Endodermal cell (in vitro differentiated cells): ENCODE measurements at places on chromosomes 2 and 18. TPM values are rescaled to one million over a fixed set of nuclear protein-coding genes. Genes with fewer than 3 reads are reported as not detected.

Gene IL36A
- not detected in 2 replicates for total RNA-seq

Gene ASB18
- not detected in 2 replicates for total RNA-seq

Gene IL1R2
- 0.73 to 1.1 TPM in 2 of 3 replicates, not detected in the other for total RNA-seq

Gene LNPK
- total RNA-seq, result 19.6 to 48.6 TPM (median 20.2 TPM) in 3 replicates

Gene FBLN7
- 3.6 and 4.0 TPM in 2 replicates for total RNA-seq

Gene KCNG2
- total RNA-seq, result not detected in 2 replicates

Gene OTX1
- total RNA-seq, result 14.8 to 20.6 TPM (median 19.0 TPM) in 3 replicates

DNA sequence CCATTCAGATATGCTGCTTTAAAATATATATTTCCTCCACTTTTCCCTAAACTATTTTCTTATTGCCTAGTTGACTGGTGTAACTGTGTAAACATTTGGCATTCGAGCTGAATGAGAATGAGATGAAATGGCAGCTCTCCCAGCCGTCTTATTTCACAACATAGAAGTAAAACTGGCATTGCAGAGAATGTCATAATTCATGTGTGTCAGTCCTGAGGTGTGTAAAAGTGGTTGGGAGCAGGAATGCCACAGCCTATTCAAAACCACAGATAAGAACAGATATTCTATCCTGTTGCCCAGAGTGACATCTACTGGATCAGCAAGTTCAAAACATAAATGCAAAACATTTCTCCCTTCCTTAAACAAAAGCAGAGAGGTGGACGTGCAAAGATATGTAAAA, 565.5 kb upstream of the CHAC2 start:
- no peaks in the 10 kb centered on the region for H3K36me3 ChIP-seq
- no peaks in the 10 kb centered on the region for H3K27me3 ChIP-seq
- H3K4me1 ChIP-seq, result no peaks in the 10 kb centered on the region
- DNase-seq, result no peak

GRCh38 chr2:453132-453531, 165.2 kb upstream of the ALKAL2 start:
- no peaks in the 10 kb centered on the region for H3K36me3 ChIP-seq
- no peak overlapping the region for H3K4me3 ChIP-seq
- no peaks in the 10 kb centered on the region for H3K4me1 ChIP-seq
- DNase-seq, result no peak

GRCh38 chr2:102245266-102246151, 58.7 kb downstream of the IL1RL2 start:
- H3K27ac ChIP-seq, result no peak overlapping the region
- H3K36me3 ChIP-seq, result no peaks in the 10 kb centered on the region
- H3K4me3 ChIP-seq, result no peak overlapping the region
- H3K4me1 ChIP-seq, result no peaks in the 10 kb centered on the region
- H3K27me3 ChIP-seq, result peaks cover 16% of the 10 kb centered on the region

DNA sequence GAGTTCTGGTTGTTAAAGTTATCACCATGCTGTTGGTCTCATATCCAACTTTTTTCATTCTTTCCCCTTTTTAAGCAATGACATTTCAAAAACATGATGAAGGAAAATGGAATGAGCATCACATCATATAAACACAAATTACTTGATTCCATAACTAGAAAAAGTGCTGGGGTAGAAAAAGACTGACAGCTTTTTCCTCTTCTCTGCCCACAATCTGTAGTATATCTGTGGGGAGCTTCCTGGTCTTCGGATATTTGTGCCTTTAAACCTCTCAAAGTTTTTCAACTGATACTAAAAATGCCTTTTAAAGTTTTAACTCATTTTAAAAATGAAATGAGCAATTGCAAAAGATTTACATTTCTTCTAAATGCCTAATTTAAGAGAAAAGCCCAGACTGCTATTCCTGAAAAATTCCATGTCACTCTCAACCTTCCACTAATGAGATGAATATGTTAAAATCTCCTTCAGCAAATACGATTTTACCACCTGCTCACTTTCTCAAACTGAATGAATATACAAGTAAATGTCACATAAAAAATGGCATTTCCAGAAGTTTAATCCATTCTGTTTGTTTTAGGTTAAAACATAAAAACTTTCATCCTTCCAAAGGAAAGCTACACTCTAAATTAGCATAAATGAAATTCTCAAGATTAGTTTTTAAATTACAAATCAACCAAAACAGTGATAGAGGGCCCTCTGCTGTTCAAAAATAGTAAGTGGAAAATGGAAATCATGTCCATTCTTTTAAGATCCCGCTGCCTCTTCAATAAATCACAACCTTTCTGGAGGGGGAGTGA, 2.1 kb downstream of the DNAH7 start:
- DNase-seq, result no peak
- H3K4me1 ChIP-seq, result peaks cover 2% of the 10 kb centered on the region
- H3K27me3 ChIP-seq, result peaks cover 16% of the 10 kb centered on the region
- no peak overlapping the region for H3K4me3 ChIP-seq

DNA sequence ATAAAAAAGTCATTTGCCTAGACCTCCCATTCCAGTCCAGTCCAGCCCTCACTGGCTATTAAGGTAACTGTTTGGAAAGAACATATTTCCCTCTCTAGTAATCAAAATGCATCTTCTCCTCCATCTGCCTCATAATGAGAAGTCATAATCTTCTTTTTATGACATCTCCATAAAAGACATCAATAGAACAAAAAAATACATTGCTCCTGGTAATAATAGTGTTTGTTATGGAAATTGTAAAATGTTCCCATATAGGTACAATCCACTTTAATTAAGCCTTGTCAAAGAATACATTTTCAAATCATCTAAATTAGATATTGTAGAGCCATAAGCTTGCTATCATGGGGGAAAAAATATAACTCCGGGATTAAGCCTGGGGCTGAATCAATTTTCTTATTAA, 461.6 kb downstream of the LRATD1 start:
- DNase-seq, result no peak
- no peaks in the 10 kb centered on the region for H3K27me3 ChIP-seq
- no peaks in the 10 kb centered on the region for H3K4me1 ChIP-seq
- H3K36me3 ChIP-seq, result no peaks in the 10 kb centered on the region
- H3K27ac ChIP-seq, result no peak overlapping the region

GRCh38 chr2:217614498-217614897, 388.3 kb downstream of the TNS1 start:
- no peaks in the 10 kb centered on the region for H3K27me3 ChIP-seq
- no peak overlapping the region for H3K4me3 ChIP-seq

GRCh38 chr2:88538362-88538917, 85.9 kb upstream of the FOXI3 start:
- no peaks in the 10 kb centered on the region for H3K36me3 ChIP-seq
- no peak overlapping the region for H3K27ac ChIP-seq
- peak; percentile 54 for DNase-seq
- no peaks in the 10 kb centered on the region for H3K4me1 ChIP-seq
- H3K4me3 ChIP-seq, result no peak overlapping the region
- H3K27me3 ChIP-seq, result no peaks in the 10 kb centered on the region

DNA sequence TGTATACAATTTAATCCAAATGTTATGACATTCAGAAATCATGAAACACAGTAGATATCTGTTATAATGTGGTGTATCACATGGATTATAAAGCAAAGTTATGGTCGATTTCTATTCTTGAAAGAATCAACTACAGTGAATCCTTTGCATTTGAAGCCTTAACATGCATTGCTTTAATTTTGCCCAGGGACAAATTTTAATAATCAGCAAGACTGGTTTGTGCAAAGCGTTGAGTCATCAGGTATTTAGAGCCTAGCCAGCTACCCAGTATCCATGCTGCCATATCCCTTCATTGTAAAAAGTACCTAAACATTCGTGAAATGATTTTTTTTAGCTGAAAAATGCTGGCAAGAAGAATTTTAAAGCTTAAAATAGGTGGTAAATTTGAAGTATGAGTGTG, 8.9 kb upstream of the SPDYA start:
- H3K4me1 ChIP-seq, result no peaks in the 10 kb centered on the region
- peaks cover 81% of the 10 kb centered on the region for H3K36me3 ChIP-seq
- H3K4me3 ChIP-seq, result no peak overlapping the region
- no peak overlapping the region for H3K27ac ChIP-seq
- DNase-seq, result no peak

GRCh38 chr18:59959073-59959472, 59.3 kb downstream of the PMAIP1 start:
- no peak overlapping the region for H3K4me3 ChIP-seq
- H3K4me1 ChIP-seq, result no peaks in the 10 kb centered on the region
- no peak overlapping the region for H3K27ac ChIP-seq
- H3K27me3 ChIP-seq, result no peaks in the 10 kb centered on the region

DNA sequence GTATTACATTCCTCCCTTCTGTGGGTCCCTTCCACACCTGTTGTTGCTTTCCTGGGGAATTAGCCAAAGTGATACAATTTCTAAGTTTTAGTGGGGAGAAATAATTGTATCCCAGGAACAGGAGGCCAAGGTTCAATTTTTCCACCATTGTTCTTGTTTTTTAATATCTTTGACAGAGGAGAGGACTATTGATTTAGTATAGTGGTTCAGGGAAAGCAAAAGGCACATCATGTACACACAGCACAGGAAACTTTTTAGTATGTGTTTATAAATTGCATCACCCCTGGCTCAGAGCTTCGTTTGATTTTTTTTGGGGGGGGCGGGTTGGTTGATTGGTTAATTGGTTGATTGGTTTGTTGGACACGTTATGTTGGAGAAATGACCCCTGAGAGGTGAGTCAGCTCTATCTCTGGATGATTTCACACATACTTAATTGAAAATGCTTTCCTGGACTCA, 431.6 kb downstream of the PID1 start:
- no peak overlapping the region for H3K4me3 ChIP-seq
- H3K27me3 ChIP-seq, result no peaks in the 10 kb centered on the region
- no peak for DNase-seq
- no peaks in the 10 kb centered on the region for H3K4me1 ChIP-seq
- no peak overlapping the region for H3K27ac ChIP-seq

DNA sequence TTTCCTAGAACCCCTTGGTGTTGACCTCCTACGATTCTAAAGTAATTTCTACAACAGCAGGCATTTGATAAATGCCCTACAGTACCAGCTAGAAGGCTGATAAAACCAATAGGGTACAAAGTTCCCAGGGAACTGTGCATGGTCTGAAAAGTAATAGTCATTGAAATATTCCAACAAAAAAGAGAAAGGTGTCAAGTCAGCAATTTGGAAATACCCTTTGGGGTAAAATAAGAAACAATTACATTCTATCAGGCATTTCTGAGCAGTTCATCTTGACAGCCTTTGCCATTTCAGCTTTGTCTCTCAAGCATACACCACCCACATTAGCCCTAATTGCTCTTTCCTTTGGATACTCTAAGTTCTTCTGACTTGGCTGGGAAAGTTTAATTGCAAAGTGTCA, 542.9 kb upstream of the DDX18 start:
- H3K27ac ChIP-seq, result no peak overlapping the region
- H3K4me3 ChIP-seq, result no peak overlapping the region
- no peak for DNase-seq
- H3K27me3 ChIP-seq, result no peaks in the 10 kb centered on the region
- H3K36me3 ChIP-seq, result no peaks in the 10 kb centered on the region
- H3K4me1 ChIP-seq, result no peaks in the 10 kb centered on the region

- no peak overlapping the region for H3K27ac ChIP-seq
- peaks cover 3% of the 10 kb centered on the region for H3K4me1 ChIP-seq
- peak overlapping the region; percentile 3 for H3K4me3 ChIP-seq
- no peak for DNase-seq
Measured at GRCh38 chr2:101982495-101983029, 9.2 kb upstream of the IL1R2 start.

DNA sequence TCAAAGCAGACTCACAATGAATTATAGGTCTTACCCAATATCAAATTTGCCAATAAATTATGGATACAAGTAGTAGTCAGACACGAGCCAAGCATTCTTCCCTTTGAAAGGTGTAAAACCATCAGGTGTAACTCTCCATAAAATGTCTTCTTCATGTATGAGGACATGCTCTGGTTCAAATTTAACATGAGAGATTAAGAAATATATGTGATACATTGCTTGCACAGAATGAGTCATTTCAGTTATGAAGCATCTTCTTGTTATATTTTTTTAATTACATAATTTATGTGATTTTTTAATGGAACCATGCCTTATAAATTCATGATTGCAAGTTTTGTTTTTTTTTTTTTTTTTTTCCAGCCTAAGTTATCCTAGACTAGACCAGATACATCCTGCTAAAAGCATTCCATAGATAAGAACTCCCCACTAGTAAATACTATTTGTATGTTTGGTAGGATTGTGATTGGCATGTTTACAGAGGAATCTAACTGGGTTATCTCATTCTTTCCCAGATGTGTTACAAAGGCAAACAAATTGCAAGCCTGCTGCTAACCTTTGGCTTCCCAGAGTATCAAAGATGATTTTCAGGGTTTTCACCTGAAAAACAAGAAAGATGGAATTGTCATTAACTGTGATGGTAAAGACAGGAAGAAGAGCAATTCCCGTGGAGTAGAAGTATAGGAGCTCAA, 621.9 kb downstream of the XIRP2 start:
- peak overlapping the region; percentile 62 for H3K4me3 ChIP-seq
- H3K27ac ChIP-seq, result peak overlapping the region; percentile 59
- DNase-seq, result no peak

DNA sequence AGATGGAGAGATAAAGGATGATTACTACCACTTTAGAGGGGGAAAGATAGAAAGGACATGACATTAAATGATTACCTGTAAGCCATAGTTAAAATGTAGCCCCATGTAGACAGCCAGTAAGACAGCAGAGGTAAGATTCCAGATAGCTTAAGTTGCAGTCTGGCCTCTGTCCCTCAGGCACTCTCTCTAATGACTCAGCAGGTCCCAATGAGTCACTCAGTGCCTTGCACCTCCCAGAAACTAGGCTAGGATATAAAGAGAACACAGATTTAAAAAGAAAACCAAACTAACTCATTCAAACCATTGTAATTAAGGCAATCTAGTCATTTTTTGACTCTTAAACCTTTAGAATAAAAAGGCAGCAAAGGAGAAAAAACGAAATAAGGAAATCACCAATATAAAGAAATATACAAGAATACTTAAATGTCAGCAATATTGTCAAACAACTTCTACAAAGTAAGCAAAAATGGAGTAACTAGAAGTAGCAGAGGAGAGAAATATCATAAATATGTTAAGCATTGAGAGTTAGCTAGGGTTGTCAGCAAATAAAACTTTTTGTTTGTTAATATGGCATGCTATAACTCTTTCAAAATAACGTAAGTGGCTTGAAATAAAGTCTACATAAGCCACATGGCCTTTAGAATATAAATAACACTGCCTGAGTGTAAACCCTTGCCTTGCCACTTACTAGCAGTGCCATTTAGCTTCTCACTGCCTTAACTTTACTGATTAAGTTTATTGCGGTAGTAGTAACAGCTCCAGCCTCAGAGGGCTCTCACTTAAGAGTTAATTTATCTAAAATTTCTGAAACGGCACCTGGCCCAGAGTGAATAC, 48.5 kb downstream of the SOCS6 start:
- H3K4me1 ChIP-seq, result no peaks in the 10 kb centered on the region
- no peak overlapping the region for H3K27ac ChIP-seq
- DNase-seq, result peak; percentile 76
- H3K27me3 ChIP-seq, result peaks cover 17% of the 10 kb centered on the region

GRCh38 chr2:236252602-236253001, 11.6 kb downstream of the ASB18 start:
- no peak overlapping the region for H3K27ac ChIP-seq
- DNase-seq, result no peak
- no peaks in the 10 kb centered on the region for H3K36me3 ChIP-seq
- no peak overlapping the region for H3K4me3 ChIP-seq
- H3K27me3 ChIP-seq, result no peaks in the 10 kb centered on the region
- no peaks in the 10 kb centered on the region for H3K4me1 ChIP-seq
